ENCODE measurements at places on chromosomes 16 and 17.

GRCh38 chr16:73021866-73022495 lies 25.9 kb downstream of the ZFHX3 start:
- no peak for DNase-seq

DNA sequence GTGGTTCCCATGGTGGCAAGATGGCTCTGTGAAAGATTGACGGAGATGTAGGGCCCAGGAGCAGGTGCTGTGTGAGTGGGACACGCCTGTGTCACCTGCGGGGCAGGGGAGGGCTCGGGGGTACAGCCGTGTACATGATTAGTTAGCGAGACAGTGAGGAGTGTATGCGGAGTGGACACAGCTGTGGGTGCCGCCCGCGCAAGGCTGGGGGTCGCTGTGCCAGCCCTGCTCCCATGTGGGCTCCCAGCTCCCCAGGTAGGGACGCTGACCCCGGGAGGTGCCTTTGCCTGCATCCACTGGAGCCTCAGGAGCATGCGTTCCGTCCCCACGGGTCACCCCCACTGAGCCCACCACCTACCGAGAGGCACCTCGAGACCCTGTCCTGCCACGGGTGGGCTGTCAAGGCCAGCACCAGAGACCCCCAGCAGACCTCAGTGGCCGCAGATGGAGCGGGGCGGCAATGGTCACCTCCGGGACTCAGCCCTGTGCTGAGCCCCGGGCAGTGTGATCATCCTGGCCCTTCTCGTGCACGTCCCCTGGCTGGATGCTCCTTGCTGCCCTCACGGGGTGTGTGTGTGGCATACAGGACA lies 7.4 kb downstream of the CAPN15 start:
- DNase-seq: no peak

DNA sequence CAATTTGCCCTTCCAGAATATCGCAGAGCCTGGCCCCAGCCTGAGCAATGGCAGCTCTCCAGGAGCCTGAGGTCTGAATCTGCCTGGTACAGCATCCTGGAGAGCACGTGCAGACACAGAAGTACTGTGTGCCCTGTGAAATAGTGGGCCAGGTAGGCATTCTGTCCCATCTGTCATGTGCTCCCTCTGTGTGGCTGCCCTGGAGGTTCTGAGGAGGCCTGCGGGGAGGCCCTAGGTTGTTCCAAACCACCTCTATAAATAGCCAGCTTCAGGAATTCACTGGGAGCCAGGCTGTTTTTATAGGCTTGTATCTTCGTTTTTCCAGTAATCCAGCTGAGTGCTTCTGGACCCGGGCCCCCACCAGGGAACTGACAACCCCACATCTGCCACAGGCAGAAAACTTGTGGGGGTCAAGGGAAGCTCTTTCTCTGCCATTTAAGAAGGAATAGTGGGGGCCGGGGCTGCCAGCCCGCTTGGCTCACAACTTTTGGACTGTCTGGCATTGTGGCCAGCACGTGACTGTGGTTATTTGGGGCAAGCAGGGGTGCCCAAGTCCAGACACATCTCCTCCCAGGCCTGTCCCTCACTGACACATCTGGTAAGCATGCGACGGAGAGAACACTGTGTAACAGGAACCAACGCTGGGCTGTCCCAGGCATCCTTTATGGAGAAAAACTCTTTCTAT lies 356.3 kb upstream of the TNRC6C start:
- DNase-seq: no peak

DNA sequence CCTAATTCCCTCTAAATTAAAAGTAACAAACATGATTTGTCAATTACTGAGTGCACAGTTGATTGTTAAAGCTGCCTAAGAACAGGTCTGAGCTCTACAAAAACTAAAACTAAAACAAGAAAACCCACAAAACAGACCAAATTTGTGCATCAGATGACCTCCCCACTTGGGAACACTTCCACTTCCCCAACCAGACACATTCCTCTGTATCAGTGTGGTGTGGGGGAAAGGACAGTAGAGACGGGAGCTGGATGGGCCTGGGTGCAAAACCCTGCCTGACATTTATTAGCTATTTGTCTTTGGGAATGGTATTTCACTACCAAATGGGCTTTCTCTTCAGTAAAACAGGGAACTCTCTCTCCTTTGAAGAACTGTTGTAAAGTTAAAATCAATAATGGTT lies 29.8 kb downstream of the STAT3 start:
- DNase-seq: no peak

DNA sequence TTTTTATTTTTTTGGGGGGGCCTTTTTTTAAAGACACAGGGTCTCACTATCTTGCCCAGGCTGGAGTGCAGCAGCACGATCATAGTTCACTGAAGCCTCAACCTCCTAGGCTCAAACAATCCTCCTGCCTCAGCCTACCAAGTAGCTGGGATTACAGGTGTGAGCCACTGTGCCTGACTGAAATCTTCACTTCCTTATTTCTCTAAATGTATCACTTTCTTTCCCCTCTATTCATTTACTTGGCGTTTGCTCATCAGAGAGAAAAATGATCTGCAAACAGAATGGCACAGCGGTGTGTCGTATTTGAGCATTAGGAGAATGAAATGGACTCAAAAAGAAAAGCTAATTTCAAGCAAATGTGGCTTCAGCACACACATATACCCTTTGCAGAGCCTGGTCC lies 44.3 kb upstream of the CDH5 start:
- DNase-seq: no peak

- no peak for DNase-seq
These were observed 27.2 kb downstream of the MGRN1 start for GRCh38 chr16:4651827-4652226.

GRCh38 chr17:19265755-19266154 lies 28.6 kb downstream of the EPN2 start:
- no peak for DNase-seq

DNA sequence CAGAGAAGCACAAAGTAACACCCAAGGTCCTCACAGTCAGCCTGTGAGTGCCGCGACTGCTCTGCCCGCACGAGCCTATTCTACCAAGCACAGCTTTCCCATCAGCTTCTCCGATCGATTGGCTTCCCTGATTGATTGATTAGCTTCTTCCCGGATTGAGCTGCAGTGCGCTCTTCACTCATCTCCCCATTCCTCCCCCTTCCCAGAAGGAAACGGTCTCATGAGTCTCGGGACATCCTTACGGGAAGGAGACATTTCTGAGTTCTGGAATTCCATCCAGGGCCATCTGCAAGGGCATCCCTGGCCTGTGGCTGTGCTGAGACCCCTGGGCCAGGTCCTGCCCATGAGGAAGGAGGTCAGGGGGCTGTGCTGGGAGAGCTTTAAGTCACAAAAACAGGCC lies 18.0 kb downstream of the PIEZO1 start:
- DNase-seq: no peak

DNA sequence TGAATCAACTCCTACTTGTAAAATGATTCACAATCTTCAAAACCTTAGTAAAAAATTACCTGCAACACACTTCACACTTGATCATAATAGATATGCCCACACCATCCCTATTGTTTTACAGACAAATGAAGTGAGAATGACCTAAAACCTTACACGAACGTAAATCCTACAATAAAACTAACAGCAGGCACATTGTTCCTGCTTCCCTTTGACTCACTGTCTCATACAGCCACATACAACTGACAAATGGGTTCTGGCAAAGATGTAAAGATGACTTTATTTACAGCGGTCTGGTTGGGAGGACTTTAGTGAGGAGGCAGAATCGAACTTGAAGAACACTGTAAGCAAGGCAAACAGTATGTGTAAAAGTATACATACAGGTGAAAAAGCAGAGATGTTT lies 188.7 kb downstream of the MYO1D start:
- DNase-seq: no peak

DNA sequence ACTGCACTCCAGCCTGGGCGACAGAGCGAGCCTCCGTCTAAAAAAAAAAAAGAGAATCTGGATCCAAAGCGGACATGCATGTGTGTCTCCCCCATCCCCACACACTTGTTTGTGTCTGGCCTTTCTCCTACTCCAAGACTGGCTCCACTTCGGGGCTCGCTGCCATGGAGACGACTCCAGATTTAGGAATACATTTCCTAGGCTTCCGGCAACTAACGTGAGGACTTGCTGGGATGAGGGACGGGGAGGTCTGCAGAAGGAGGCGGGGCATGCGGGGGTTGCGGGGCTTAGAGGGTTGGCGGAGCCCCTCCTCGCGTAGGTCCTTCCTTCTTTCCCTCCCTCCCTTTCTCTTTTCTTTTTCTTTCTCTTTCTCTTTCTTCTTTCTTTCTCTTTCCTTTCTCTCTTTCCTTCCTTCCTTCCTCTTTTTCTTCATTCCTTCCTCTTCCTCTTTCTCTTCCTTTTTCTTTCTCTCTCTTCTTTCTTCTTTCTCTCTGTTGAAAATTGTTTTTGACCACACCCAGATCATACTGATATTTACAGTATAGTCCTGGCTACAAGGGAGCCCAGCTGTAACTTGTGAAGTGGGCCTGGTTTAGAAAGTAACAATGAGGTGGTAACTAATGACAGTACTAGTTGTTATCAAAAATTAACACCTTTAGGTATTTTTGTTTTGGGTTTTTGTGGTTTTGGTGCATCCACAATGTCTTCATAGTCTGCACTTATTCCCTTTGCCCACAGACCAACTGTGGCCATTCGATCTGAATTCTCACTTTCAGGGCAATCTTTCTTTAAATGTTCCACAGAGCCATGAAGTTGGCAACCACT lies 25.2 kb downstream of the MIS12 start:
- DNase-seq: no peak

Data from iPS DF 19.7 (cell line).